ENCODE measurements at places on chromosomes 3 and 15.

DNA sequence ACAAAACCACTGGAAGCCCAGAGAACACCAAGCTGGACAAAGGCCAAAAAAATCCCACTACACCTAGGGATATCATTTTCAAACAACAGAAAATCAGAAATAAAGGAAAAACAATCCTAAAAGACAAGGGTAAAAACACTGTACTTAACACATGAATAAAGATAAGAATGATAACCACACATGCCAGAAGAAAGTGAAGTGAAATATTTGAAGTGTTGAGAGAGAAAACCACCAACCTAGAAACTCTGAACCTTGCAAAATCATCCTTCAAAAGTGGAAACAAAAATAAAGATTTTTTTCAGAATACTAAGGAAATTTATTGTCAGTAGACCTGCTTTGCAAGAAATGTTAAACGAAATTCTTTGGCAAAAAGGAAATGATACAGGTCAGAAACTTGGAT is 45.1 kb downstream of the KPNA1 start:
- no peak for DNase-seq

- no peak for DNase-seq
Measured at GRCh38 chr15:29686079-29686425, 136.2 kb downstream of the TJP1 start.

GRCh38 chr3:61415201-61415600 is 146.2 kb upstream of the PTPRG start:
- no peak for DNase-seq

GRCh38 chr3:175535351-175535750 is 676.2 kb downstream of the NAALADL2 start:
- no peak for DNase-seq

- DNase-seq = no peak
Measured at GRCh38 chr3:14280326-14280725, 101.7 kb downstream of the LSM3 start.

GRCh38 chr3:110341047-110341446 is 730.6 kb upstream of the NECTIN3 start:
- DNase-seq = no peak

- DNase-seq = no peak
Measured at GRCh38 chr15:49179433-49180190, 9.6 kb downstream of the GALK2 start.

DNA sequence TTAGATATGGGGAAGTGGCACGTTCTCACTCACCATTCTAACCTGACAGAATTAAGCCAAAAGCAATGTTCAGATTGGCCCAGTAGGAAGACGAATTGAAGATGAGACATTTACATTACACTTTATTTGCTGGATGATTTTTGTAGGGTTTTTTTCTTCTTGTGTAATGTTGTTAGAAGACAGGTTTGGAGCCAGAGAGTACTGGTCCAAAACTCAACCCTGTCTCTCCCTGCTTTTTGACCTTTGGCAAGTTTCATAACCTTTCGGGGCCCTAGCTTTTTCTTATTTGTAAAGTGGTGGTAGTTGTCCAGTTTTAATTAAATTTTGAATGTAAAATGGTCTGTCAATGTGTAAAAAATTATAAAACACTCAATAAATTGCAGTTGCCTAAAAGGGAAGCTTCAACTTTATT is 29.5 kb downstream of the PDE8A start:
- no peak for DNase-seq

DNA sequence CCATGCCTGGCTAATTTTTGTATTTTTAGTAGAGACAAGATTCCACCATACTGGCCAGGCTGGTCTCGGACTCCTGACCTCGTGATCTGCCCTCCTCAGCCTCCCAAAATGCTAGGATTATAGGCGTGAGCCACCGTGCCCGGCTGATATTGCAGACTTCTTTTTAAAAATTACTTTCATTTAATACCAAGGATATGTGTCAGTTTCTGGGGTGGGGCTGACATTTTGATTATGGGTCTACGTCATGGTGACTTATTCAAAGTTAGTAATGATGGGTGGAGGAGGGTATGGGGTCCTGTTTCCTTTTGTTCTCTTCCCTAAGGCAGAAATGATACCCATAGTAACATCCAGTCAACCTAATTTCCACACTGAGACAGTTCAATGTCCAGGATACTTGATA is 34.7 kb downstream of the GBE1 start:
- no peak for DNase-seq

DNA sequence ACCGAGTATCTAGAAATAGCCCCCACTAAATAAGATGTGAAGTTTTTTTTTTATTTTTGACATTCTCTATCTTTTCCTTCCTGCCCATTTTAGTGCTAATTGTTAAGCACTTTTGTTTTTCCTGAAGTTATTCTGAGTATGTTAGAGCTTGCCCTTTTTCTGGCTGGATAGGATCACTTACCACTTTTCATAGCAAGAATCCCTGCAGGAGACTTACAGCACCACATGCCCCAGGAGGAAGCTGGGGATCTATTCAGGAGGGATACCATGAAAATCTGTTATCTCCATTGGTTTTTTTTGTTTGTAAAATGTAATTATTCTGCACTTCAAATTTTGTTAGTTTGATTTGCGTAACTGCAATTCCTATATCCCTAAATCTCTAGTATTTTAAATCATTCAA is 968.4 kb downstream of the ZPLD1 start:
- no peak for DNase-seq

GRCh38 chr3:134374791-134375581 is 739 bp upstream of the AMOTL2 start:
- DNase-seq = no peak
